ENCODE measurements at places on chromosomes 13 and 19.

GRCh38 chr19:40278361-40279035 is 6.6 kb downstream of the AKT2 start:
- no peak for DNase-seq

GRCh38 chr13:88068975-88069374 is 397.8 kb downstream of the SLITRK5 start:
- no peak for DNase-seq

GRCh38 chr19:54684527-54684926 is 21.7 kb downstream of the LILRB4 start:
- no peak for DNase-seq

- DNase-seq, result no peak
Measured at GRCh38 chr19:38221919-38222830, 1.8 kb downstream of the DPF1 start.

DNA sequence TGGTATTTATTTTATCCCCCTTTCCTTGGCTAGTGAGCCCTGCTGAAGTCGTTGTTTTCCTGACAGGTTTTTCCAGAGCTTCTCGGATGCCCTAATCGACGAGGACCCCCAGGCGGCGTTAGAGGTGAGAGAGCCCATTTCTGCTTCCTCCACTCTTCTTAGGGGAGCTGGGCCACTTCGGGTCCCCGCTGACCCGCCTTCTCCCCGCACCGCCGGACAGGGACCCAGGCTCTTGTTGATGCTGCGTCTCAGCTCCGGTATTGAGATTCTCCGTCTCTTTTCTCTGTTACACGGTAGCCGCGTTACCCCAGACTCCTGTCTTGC is 306 bp downstream of the SUGT1 start:
- DNase-seq, result peak; percentile 5

- DNase-seq, result no peak
Measured at GRCh38 chr19:19520989-19521388, 5.0 kb downstream of the NDUFA13 start.

DNA sequence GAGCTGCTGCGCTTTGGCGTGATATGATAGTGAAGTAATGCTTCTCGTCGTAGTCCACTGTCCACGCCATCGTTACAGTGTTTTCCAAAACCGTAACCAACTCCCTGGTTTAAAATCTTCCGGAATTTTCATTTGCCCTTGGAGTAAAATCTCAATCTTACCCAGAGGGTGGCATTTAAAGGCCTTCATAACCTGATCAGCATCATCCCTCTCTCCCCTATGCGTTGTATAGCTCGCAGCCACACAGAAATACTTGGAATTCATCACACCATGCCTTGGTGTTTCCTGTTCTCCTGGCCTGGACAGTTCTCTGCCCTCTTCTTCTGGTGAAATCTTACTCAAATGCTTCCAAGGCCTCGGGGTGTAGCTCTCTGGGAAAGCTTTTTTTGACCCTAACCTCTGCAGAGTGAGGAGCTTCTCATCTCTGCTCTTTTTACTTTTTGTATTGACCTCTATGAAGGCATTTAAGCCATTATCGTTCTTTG is 839 bp downstream of the MPHOSPH8 start:
- DNase-seq, result peak; percentile 2

- DNase-seq, result no peak
Measured at GRCh38 chr13:24039621-24040475, 120.7 kb upstream of the SPATA13 start.

- DNase-seq, result no peak
Measured at GRCh38 chr13:59360108-59360507, 803.6 kb downstream of the DIAPH3 start.

DNA sequence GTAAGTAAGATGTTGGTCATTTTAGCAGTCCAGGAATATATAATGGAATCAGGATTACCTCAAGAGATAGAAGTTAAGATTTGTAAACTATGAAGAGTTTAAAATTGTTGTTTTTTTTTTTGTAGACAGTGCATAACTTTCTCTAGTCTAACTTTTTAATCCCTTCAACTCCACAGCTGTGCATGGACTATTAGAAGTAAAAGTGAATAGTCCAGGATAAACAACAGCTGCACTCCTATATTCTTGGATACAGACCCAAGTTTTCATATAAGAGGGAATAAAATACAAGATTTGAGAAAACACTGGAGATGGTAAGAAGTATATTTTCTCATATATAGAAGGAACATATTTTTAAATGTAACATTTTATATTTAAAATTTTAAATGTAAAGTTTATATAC is 1509.9 kb downstream of the SLITRK5 start:
- no peak for DNase-seq

- DNase-seq, result no peak
Measured at GRCh38 chr13:36857253-36857652, 38.2 kb downstream of the RFXAP start.

DNA sequence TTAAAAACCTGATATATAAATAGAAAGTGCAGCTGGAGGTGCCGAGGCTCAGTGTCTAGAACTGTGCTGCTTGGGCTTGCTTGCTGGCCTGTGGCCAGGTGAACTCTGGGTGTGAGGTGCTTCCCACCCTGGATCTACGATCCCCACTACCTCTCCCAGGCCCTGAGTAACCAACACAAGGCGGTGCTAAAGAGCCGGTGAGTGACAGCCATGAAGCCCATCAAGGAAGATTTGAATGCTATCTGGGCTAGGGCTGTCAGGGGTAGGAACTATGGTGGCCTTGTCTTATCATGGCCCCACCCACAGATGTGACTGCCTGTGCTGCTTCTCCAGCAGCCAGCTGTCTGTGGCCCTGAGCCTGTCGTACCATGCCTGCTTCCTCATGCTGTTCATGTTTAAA is 25.6 kb upstream of the ZNF91 start:
- no peak for DNase-seq

DNA sequence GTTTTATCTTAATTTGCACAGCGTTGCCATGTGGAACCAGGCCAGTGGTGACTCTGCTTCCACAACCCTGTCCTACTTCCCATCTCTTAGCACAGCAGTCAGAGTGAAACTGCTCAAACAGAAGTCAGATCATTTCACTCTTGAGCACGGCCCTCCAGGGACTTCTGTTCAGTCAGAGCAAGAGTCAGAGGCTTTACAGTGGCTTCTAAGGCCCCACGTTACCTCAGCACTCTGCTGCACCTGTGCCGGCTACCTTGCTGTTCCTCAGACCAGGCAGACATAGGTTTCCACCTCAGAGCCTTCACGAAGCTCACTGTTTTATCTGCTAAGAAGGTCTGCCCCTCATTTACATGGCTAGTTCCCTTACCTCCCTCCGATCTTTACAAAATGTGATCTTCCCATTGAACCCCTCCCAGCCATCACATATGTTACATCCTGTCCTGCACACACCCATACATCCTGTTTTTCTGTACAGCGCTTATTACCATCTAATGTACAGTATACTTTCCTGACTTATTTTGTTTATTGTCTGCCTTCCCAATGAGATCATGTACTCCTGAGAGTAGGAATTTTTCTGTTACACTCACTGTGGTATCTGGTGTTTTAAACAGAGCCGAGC is 41.6 kb downstream of the TM9SF2 start:
- DNase-seq, result no peak

DNA sequence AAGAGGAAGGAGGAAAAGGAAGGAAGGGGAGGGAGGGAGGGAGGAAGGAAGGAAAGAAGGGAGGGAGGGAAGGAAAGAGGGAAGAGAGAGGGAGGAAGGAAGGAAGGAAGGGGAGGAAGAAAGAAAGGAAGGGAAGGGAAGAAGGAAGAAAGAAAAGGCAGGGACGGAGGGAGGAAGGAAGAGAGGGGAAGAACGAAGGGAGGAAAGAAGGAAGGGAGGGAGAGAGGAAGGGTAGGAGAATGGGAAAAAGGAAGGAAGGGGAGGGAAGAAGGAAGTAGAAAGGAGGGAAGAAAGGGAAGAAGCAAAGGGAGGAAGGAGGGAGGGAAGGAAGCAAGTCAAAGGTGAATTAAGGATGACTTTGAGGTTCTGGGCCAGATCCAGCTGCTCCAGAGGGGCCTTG is 3.0 kb downstream of the ACSBG2 start:
- no peak for DNase-seq

- DNase-seq, result peak; percentile 68
Measured at GRCh38 chr19:10603084-10603872, 16.2 kb upstream of the AP1M2 start.

- peak; percentile 63 for DNase-seq
Measured at GRCh38 chr13:44918326-44919103, 70.8 kb downstream of the NUFIP1 start.

GRCh38 chr13:97403893-97404750 is 29.8 kb upstream of the RAP2A start:
- DNase-seq, result no peak

GRCh38 chr19:12956446-12957388 is at the start of gene GADD45GIP1:
Gene GADD45GIP1 (minus strand): TSS chr19:12957223. CDS start chr19:12957212, 11 bp downstream.
- DNase-seq, result peak; percentile 59

- DNase-seq, result peak; percentile 86
Measured at GRCh38 chr13:102394158-102395053, 7.4 kb downstream of the FGF14 start.

- DNase-seq, result peak; percentile 10
Measured at GRCh38 chr19:40908976-40909375, 26.9 kb upstream of the CYP2A7 start.

DNA sequence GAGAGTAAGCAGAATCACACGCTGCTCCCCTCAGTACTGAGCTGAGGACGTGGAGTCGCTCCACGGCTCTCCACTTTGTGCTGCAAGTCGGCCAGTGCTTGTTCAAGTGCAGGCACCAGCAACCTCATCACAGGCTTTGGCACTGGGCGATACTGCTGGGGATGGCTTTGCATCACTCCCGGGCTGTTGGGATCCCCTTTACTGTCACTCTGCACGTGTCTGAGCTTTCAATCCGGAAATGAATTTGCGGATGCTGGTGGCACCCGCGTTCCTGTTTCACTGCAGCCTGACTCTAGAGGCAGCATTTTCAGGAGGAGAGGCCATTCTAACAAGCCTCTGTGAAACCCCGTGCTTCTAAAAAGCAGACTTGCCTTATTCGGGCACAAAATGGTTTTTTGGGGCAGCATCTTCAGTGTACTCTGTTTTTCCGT is 19.1 kb downstream of the SMARCA4 start:
- no peak for DNase-seq
